Vein endothelial cell (primary cell): ENCODE measurements at places on chromosomes 2 and 18. TPM values are rescaled to one million over a fixed set of nuclear protein-coding genes. Genes with fewer than 3 reads are reported as not detected.

The TNFAIP6 gene
- total RNA-seq: not detected in 2 replicates

The GAL3ST2 gene
- total RNA-seq: not detected in 2 replicates

The SPTBN1 gene
- 490 and 568 TPM in 2 replicates for total RNA-seq

The QPCT gene
- 7.5 and 18.8 TPM in 2 replicates for total RNA-seq

The PAPOLG gene
- 16.3 and 17.4 TPM in 2 replicates for total RNA-seq

The AQP4 gene
- total RNA-seq: not detected in 2 replicates

The FOXD4L1 gene
- total RNA-seq: under 0.01 TPM in 1 of 2 replicates, not detected in the other

The LRATD1 gene
- total RNA-seq: 6.2 and 8.7 TPM in 2 replicates

The SP3 gene
- total RNA-seq: 83.6 and 88.0 TPM in 2 replicates

The NOTO gene
- not detected in 2 replicates for total RNA-seq

The IL36A gene
- not detected in 2 replicates for total RNA-seq

The VWC2L gene
- total RNA-seq: not detected in 2 replicates

The ALPP gene
- not detected in 2 replicates for total RNA-seq

The PKDCC gene
- 1.5 and 3.9 TPM in 2 replicates for total RNA-seq

The FLACC1 gene
- 0.65 and 1.1 TPM in 2 replicates for total RNA-seq

The PROC gene
- not detected in 2 replicates for total RNA-seq

The NYAP2 gene
- total RNA-seq: not detected in 2 replicates

The PLCL1 gene
- 1.6 and 7.3 TPM in 2 replicates for total RNA-seq

The FSHR gene
- not detected in 2 replicates for total RNA-seq

The ABCG8 gene
- total RNA-seq: not detected in 2 replicates

The KIAA2012 gene
- total RNA-seq: not detected in 2 replicates
